ENCODE measurements at places on chromosomes 7 and 10.

- DNase-seq, result no peak
Measured at GRCh38 chr10:6328699-6329423, 126.1 kb downstream of the PFKFB3 start.

DNA sequence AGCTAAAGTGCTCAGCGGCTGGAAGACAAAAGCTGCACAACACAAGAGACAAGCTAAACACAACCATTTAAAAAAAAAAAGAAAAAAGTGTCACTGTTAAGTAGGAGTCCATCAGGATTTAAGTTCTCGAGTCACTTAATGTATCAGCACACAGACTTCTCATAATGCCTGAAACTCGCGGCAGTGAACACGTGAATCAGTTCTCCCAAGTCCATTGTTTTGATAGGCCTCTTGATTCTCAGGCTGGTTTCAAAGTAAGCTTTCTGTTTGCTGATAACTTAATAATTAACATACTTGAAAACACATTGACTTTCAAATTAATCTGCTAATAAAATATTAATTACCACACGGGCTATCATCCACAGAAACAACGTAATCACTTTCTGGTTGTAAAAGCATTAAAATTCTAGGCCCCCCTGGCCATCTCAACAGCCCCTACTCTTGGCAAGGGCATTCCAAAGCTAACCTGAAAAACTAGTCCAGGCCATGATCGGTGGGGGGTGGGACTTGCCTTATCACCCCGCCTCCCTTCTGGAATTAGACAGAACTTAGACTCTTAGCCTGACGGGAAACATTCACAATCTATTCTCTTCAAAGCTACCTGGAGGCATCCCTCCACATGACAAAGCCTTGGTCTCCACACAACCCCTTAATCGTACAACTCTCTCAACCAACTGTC is 129.0 kb downstream of the DIP2C start:
- no peak for DNase-seq

GRCh38 chr7:148042935-148043631 is 547.5 kb upstream of the C7orf33 start:
- DNase-seq, result no peak

GRCh38 chr7:11727864-11728263 is 104.1 kb downstream of the THSD7A start:
- DNase-seq, result no peak

- no peak for DNase-seq
Measured at GRCh38 chr10:21161090-21161625, 264.0 kb upstream of the NEBL start.

- no peak for DNase-seq
Measured at GRCh38 chr7:157775021-157775559, 438.3 kb downstream of the DNAJB6 start.

DNA sequence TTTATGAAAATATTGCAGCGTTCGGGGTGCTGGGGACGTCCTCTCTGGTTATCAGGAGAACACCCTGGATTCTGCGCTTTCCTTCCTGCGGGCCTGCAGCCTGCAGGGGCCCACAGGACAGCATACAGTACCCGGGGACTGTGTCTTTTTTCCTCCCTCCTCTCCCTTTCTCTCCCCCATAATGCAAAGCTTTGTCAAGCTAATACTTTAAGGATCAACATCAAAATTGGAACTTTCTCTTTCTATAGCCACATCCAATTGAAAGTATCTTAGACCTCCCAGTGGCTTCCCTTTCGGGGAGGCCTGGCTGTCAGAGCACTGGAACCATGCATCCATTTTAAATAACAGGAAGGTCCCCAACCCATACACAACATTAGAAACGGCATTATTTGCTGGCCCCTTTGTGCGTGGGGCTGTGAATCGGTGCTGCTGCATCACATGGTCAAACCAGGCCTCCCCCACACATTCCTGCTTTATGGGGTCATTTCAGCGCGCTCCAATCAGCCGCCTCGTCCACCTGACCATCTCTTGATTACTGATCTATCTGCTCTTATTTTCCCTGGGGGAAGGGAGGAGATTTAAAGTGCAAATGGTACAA is 505.1 kb downstream of the DNAJB6 start:
- DNase-seq, result no peak

- DNase-seq, result peak; percentile 44
Measured at GRCh38 chr10:110008518-110009339, 945 bp downstream of the ADD3 start.

DNA sequence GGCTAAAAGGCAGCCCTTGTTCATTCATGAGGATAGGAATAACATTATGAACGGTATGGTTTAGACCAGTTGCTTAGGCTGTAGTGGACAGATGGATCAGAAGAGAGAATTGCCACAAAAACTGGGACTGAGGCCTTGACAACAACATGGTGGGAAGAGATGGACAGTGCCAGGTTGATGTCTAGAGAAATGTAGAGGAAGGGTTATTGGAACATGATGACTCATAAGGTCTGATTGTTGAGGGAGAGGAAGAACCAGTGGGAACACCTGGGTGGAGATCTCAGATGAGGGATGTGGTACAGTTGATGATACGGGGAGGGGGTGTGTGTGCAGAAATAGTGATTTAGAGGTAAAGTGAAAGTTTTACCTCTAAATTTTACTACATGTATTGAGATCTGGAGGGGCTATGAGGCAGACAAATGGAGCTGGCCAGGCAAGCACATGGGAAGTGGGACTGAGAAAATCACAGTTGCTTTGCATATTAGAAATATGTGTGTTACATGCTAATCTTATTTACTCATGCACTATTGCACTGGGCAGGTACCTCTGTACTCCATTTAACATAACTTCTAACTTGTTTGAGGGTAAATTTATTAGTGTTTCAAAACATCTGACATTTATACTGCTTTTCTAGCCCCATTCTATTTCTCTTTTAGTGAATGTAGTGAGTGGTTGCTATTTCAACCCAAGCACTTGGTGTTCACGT is 65.6 kb downstream of the PLCE1 start:
- DNase-seq, result no peak

GRCh38 chr10:128062881-128063563 is 63.2 kb downstream of the MKI67 start:
- DNase-seq, result no peak

GRCh38 chr7:106770191-106770590 is 94.9 kb upstream of the PIK3CG start:
- DNase-seq, result peak; percentile 51

DNA sequence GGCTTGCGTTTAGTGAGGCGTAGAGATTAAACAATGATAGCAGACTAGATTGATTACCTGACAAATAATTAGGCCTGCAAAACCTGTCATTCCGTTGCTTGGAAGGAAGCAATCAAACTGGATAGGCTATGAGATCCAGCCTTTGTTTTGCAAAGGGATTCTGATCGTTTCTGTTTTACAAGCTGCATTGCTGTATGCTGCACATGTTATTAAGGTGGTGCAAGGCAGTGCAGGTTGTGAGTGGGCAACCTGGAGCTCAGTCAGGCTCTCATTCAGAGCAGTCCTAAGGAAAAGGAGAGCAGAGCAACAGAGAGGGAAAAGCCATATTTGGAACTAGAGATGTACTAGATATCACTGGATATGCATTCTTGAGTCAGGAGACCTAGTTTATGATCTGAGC is 6.9 kb upstream of the NOBOX start:
- DNase-seq, result no peak

DNA sequence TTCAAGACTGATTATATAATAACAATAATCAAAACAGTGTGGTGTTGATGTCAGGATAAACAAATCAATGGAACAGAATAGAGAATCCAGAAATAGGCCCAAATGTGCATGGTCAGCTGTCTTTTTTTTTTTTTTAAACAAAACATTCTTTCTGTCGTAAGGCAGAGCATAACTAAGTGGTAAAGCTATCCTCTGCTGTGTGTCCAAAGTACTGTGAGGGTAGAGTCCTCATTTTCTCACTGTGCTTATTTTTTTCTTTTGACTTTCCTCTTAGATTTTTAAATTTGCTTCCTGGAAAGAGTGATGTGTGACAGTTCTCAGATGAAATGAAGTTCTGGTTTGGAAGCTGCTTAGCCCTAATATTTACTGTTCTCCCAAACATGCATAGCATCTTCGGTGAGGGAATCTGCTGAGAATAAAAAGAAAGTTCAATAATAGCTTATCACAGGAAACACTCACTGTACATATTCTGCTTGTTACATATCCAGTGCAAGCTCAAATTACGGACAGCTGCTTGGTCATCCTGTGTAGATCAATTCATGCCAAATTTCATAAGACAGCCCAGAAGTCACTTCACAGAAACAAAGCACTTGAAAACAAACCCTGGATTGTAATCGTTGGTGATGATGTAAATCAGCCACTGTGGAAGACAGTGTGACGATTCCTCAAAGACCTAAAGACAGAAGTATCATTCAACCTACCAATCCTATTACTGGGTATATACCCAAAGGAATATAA is 423.9 kb downstream of the NEBL start:
- DNase-seq, result no peak

DNA sequence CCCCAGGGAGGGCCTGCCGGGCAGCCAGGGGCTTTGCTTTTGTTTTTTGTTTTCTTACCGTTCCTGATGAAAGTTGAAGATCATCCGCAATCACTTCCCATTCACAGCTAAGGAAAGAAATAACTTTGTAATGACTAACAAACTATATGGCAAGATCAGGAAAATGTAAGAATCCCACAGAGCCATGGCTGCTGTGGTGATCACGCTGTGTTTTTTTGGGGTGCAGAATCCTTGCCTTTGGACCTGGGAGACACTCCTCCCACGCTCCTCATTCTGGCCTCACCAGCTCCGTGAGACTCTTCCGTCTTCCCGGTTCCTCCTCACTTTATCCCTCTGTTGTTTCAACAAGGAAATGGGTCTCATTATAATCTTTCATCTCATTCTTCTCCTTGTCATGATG is 443.0 kb upstream of the MGMT start:
- DNase-seq, result no peak

GRCh38 chr10:15817409-15818046 is 42.8 kb downstream of the MINDY3 start:
- no peak for DNase-seq

DNA sequence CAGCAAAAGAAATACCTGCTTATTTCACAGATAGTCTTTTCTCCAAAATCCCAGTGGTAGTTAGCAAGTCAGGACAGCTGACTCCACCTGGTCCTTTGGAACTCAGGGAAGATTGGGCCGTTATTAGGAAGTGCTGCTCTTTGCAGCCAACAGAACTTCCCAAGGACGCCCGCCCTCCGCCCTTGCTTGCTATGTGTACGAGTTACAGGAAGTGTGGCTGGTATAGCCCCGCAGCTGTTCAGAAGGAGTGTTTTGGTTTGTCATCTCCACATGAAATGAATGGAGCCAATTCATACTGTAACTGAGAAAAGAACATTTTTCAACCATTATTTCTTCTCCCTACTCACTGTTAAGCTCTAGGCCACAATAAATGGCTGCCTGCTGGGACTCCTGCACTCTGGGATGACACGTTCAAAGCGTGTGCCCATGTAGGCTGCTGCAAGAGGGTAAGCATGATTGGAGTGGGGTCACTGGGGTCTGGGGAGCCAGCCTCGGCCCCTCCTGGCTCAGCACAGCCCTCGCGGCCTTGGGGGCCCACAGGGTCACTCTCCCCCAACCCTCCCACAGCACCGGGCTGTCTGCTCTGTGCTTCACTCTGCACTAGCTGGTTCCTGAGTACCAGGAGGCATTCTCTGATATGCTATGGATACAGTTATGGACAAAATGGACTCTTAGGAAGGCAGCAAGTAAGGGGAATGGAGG is 244.0 kb downstream of the EBF3 start:
- DNase-seq, result no peak

DNA sequence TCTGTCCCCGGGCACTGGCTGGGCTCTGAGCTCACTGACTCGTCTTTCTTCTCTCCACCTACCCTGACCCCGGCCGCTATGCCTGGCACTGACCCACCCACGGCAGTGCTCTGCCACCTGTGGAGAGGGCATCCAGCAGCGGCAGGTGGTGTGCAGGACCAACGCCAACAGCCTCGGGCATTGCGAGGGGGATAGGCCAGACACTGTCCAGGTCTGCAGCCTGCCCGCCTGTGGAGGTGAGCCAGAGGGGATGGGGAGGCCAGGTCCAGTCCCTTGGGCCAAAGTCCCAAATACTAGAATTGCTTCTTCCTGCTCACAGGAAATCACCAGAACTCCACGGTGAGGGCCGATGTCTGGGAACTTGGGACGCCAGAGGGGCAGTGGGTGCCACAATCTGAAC is 27.3 kb downstream of the TBATA start:
- no peak for DNase-seq

- DNase-seq, result peak; percentile 85
Measured at GRCh38 chr10:88979153-88979562, 11.4 kb upstream of the FAS start.

DNA sequence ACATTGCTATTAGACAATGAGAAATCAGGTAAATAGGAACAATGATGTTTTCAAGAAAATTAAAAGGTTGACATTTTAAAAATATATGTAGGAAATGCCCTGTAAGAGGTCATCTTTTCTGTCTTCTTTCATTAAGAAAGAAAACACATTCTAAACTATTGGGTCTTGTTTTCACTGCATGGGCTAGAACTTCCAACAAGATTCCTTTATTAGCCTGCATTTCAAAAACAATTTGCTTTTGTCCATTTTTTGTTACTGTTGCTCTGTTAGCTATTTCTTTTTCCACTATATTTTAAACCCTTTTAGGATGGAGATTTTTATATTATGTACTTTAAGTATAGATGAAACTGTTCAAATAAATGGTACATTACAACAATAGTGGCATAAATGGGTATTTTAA is 9.2 kb downstream of the REEP3 start:
- no peak for DNase-seq

DNA sequence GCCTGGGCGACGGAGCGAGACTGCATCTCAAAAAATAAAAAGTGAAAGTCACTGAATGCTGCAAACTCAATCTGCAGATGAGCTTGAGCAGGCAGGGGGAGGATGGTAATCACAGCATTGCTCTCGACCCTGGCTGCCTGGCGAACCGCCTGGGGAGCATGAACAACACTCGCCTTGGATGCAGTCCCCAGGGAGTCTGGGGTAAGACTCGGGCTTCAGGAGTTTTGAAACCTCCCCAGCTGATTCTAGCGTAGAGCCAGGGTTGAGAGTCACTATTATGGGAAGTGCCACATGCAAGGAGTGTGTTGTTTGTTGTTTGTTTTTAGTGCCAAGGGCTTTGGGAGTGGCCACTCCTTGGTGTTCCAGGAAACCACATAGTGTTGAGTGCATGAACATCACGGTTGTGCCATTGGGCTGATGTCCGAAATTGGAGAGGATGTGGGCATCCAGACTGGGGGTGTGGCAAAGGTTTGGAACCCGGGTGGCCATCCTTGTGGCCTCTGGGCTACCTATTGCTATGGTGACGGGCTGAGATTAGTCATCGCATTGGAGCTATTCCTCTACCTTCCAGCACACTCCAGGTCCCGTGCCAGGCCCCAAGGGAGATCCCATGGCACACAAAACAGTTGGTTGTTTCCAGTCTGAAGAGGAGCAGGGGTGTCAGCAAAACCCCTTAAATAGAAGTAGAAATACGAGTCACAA is 92.6 kb downstream of the RGS10 start:
- DNase-seq, result peak; percentile 85

- no peak for DNase-seq
Measured at GRCh38 chr7:129779602-129780256, 168.2 kb downstream of the NRF1 start.

- DNase-seq, result no peak
Measured at GRCh38 chr7:14305233-14305866, 315.9 kb upstream of the ETV1 start.
